ENCODE measurements at places on chromosomes 11 and 22.

GRCh38 chr11:6900327-6900999 is 8.2 kb upstream of the OR2D2 start:
- DNase-seq: no peak

DNA sequence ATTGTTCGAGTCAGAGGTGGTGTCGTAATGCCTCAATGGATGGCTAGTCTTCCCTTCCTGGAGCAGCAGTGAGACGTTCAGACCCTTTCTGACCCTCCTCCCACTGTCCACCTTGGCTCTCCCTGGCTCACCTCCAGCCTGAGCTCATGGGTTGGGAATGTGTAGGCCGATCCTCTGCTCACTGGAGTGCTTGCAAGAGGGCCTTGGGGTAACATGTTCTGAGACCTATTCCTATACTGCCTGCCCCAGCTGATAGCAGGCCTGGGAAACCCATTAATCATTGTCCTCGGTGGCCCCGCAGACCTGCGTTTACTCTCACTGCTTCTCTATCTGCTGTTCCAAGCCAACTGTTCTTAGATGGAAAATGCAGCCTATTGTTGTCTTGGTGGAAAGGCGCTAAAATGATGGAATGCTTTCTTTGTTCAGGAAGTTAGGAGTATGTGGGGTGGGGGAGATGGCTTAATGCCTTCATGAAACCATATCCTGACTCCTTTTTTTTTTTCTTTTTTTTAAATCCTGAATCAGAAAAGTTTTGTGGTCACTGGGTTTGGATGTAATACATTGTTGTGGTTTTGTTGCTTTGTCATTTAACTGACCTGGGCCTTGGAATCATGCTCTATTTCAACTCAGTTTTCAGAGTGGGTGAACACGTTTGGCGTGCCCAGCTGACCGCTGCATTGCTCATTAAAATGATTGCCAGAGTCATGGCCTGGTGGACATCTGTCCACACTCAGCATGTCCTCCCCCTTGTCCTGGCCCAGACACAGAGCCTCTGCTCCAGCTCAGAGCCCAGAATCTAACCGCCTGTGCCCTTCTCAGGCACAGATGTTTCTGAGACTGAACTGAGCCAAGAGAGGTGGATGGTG is 72.5 kb downstream of the MICAL2 start:
- no peak for DNase-seq

DNA sequence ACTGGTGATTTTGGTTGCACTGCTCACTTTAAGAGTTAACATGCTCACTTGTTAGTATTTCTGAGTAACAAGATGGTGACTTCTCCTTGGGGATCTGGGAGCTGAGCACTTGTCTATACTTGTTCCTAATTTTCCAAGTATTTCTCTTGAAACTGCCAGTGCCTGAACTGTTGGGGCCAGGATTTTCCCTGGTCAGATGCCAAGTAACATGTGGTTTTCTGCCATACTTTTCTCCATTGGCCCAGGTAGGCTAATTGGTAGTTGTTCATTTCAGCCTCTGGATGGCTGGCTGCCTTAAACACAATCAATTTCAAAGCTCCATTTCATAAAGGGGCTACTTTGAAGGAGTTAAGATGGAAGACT is 35.0 kb downstream of the RNF141 start:
- no peak for DNase-seq

DNA sequence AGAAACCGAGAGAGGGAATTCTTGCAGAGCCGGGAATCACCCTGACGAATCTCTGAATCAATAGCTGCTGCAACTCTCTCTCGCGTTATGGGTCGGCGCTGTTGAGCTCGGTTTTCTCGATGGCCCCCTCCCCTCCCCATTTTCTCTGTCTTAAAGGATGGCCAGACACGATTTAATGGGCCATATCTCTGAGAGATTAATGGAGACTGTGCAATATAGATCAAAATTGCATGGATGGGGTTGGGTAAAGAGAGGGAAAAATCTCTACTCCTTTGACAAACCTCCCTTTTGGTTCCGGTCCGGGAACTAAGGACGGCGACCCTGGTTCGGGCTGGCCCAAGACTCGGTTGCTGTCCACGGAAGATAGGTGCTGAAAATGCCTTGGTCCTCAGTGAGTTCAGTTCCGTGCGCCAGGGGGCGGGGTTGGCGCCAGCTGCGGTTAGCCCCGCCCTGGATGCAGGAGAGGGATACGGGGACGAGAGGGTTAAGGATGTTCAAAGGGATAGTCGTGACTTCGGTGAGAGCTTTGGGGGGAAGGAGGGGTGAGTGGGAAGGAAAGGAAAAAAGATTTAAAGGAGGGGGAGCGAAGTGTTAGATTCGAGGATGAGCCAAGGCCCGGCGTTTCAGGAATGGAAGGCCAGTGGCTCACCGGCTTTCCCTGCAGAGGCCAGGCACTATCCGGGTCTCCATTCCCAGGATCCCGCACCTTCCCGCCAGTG is 103.6 kb upstream of the HSD17B12 start:
- DNase-seq: no peak

- DNase-seq: no peak
Observed at GRCh38 chr11:3616721-3617460, 24.9 kb downstream of the ART5 start.
